A549 (cell line): ENCODE measurements at places on chromosomes 12 and 14. TPM values are rescaled to one million over a fixed set of nuclear protein-coding genes. Genes with fewer than 3 reads are reported as not detected.

Gene OTX2
- polyA plus RNA-seq = not detected in 3 replicates

Gene SCFD1
- 52.1 to 54.6 TPM (median 54.0 TPM) in 3 replicates for polyA plus RNA-seq

Gene LYZ
- not detected in 3 replicates for polyA plus RNA-seq

Gene DCN
- not detected in 3 replicates for polyA plus RNA-seq

Gene OR4K2
- not detected in 3 replicates for polyA plus RNA-seq

Gene LRIG3
- polyA plus RNA-seq = 3.7 to 4.8 TPM (median 4.0 TPM) in 3 replicates

Gene LGALS3
- 57.2 to 65.6 TPM (median 60.2 TPM) in 3 replicates for polyA plus RNA-seq

Gene B3GNT4
- 0.55 to 1.2 TPM (median 0.73 TPM) in 3 replicates for polyA plus RNA-seq

Gene ACACB
- 6.4 to 7.6 TPM (median 6.5 TPM) in 3 replicates for polyA plus RNA-seq

Gene MGST1
- polyA plus RNA-seq = 869 to 949 TPM (median 919 TPM) in 3 replicates

Gene KRT5
- 0.08 to 0.25 TPM in 2 of 3 replicates, not detected in the other for polyA plus RNA-seq

Gene SSPN
- polyA plus RNA-seq = 0.85 to 2.0 TPM (median 1.2 TPM) in 3 replicates

Gene TDRD9
- polyA plus RNA-seq = not detected in 3 replicates

Gene CCDC197
- polyA plus RNA-seq = not detected in 3 replicates

Gene SOAT2
- polyA plus RNA-seq = 0.09 to 0.21 TPM (median 0.16 TPM) in 3 replicates

Gene OR6C2
- not detected in 3 replicates for polyA plus RNA-seq

Gene ALDH1L2
- 2.4 to 2.8 TPM (median 2.8 TPM) in 3 replicates for polyA plus RNA-seq

Gene SIRT4
- 0.87 to 1.6 TPM (median 0.95 TPM) in 3 replicates for polyA plus RNA-seq

Gene ZDHHC22
- 0.16 to 0.28 TPM (median 0.23 TPM) in 3 replicates for polyA plus RNA-seq

Gene WNT1
- not detected in 3 replicates for polyA plus RNA-seq

Gene SLC8B1
- polyA plus RNA-seq = 9.7 to 12.2 TPM (median 11.3 TPM) in 3 replicates

Gene INSM2
- not detected in 3 replicates for polyA plus RNA-seq

Gene DEPDC4
- polyA plus RNA-seq = 2.1 to 2.8 TPM (median 2.3 TPM) in 3 replicates

Gene RAD51AP1
- polyA plus RNA-seq = 26.5 to 32.1 TPM (median 30.6 TPM) in 3 replicates

Gene HOXC9
- 5.7 to 6.6 TPM (median 6.2 TPM) in 3 replicates for polyA plus RNA-seq
